Stimulated activated CD8-positive, alpha-beta memory T cell treated with anti-CD3 and anti-CD28 coated beads, Interleukin-4, amount 100 ng/mL, for 1 hour (primary cell): ENCODE measurements at places on chromosomes 5 and 9.

- no peak for DNase-seq
These were observed 286.1 kb upstream of the IRX4 start for GRCh38 chr5:2168601-2169429.

GRCh38 chr5:167855818-167856217 lies 435.6 kb upstream of the WWC1 start:
- no peak for DNase-seq

DNA sequence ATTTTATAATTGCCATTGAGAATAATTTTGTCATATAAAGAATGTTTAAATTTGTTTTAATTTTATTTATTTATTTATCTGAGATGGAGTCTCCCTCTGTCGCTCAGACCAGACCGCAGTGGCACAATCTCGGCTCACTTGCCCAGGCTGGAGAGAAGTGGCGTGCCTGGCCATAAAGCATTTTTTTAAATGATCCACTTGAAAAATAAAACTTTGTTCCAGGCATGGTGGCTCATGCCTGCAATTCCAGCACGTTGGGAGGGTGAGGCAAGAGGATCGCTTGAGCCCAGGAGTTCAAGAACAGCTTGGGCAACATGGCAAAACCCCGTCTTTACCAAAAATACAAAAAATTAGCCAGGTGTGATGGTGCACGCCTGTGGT lies 2.1 kb upstream of the SIT1 start:
- DNase-seq = no peak

DNA sequence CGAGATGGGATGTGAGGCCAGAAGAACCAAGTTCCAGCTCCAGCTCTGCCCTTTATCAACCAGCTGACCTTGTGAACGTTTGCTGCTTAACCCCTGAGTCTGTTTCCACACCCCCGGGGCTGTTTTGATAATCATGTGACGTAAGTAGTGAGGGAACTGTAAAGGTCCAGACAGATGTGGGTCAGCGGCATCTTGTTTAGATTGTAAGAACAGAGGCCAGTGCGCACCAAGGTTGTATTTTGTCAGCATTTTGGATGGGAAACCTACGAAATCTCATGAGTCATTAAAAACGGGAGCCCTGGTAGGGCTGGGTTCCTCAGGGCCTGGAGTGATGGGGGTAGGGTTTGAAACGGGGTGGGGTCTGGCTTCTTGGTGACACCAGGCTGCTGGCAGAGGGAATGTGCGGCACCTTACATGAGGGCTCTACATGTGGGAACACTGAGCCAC lies 13.8 kb upstream of the COL15A1 start:
- no peak for DNase-seq

DNA sequence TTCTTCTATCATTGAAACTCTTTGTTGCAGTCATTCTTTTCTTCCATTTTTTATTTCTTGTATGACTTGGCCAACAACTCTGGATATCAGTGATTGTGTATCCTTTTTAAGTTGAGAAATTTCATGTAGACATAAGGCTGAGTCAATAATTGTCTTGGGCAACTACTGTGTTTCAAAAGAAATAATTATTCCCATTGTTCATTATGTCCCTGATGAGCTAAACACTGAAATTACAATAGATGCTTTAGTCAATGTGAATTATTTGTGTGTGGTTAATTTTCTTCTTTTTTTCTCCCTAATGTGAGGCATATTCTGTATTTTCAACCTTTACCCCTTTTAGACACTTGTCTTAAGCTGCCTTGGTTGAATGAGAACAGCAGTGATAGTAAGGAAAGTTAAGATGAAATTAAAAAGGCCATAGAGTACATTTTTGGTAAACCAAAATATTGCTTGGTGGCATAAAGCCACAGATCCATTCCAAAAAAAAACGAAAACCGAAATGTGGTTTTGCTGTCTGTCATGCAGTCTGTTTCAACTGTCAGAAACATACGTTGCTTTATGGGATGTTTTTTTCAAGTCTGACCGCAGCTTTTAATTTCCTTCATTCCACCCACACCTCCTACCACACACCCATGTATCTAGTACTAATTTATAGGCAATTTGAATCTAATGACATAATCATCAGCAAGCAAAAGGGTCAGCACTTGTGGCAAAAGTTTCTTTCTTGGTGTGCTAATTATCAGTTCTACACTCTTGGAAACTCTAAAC lies 21.1 kb downstream of the TLE4 start:
- no peak for DNase-seq

- DNase-seq = no peak
These were observed 755.8 kb upstream of the EDIL3 start for GRCh38 chr5:85140471-85140870.

DNA sequence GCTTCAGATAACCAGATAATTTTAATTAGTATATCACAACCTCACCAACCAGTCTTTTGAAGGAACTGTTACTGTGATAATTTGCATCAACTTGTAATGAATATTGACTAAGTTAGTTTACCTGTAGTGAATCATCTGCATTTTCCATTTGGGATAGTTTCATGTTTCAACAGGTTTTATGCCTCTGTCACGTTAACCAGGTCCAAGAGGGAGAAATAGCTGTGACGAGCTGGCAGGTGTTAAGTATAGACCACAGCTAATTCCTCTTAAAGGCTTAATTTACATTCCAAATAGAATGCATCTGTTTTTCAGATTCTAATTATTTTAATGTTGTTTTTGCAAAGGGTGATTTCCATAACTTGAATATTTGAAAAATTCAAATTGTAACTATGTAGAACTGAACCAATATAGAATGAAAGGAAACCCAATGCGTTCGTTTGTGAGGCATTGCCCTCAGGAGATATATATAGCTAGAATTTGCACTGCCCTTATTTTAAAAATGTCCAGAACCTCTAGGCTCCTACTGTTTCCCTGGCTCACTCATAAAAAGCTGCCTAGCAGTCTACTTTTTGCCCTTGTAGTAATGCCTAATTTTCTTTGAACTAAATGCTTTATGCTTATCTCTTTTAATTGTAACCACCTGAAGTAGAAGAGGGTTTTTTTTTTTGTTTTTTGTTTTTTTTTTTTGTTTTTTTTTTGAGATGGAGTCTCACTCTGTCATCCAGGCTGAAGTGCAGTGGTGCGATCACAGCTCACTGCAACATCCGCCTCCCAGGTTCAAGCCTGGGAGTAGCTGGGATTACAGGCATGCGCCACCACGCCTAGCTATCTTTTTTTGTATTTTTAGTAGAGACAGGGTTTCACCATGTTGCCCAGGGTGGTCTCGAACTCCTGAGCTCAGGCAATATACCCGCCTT lies 270.5 kb downstream of the SMARCA2 start:
- no peak for DNase-seq

GRCh38 chr5:138824924-138825863 lies 49.9 kb downstream of the LRRTM2 start:
- DNase-seq = no peak

- DNase-seq = no peak
These were observed 70.5 kb downstream of the DMRT2 start for GRCh38 chr9:1120500-1121165.

DNA sequence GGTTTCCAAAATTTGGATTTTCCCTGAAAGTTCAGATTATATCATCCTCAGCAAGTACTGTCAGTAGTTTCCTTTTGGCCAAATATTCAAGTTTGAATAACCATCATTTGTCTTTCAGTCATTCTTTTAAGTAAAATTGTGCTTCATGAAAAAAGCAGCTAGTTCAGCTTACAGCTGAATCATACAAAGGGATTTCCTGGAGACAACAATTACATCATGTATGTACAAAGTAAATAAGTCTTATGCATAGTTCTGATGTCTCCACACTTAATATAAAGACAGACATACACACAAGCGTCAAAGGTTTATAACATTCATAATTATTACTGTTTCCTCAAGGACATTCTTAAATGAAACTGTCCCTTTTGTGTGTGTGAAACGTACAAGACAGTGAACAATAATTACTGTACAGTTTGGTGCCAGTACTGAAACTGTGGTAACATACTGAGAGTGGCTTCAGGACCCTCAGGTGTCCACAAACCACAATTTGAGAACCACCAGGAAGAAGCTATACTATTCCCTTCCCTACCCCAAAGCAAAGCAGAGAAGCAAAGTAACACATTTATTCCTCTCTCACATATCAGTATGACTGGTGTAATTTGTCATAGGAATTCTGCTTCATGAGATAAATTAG lies 746.6 kb downstream of the TAF11L14 start:
- DNase-seq = no peak

GRCh38 chr5:39461007-39461682 lies 36.4 kb upstream of the DAB2 start:
- no peak for DNase-seq

DNA sequence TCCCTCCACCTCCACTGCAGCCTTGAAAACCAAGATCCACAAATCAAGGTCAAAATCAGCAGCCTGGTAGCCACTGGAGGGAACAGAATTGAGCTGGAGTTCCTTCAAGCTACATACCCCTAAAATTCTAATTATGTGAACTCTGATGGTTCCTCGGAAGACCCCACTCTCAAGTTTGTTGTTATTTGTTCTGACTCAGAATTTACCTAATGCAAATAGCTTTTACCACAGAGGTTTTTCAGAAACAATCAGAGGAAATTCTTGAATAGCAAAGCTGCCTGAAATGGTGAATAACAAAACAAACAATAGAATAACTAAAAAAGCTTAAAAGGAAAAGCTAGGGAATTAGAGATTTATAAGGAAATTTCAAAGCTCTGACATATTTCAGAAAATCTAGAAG lies 220.0 kb downstream of the CDH18 start:
- no peak for DNase-seq
